ENCODE measurements at places on chromosomes 2 and 18.
A peak's percentile ranks its signal among the peaks of the same experiment; 100 is the strongest.

GRCh38 chr18:31105733-31106132, 3.5 kb upstream of the DSC2 start:
- no peak for DNase-seq

- no peak for DNase-seq
These were observed 66.2 kb downstream of the ESCO1 start for GRCh38 chr18:21534327-21534726.

DNA sequence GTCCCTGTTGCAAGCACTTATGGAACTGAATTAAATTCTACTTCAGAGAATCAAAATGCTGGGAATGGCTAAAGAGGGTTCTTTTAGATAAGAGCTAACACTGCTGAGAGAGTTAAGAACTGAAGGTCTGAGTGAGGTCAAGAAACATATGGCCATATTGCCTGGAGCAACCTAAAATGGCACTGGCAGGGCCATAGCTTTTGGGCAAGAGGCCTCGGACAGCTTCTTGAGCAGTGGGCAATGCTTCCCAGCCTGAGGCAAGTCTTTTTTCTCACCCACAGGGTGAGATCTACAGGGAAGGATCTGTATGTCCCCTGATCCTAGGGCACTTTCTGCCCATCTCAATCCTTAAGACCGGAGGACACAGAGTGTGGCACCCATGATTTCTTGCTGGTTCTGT, 244.6 kb upstream of the NT5C1B start:
- DNase-seq: no peak

GRCh38 chr2:237475704-237476141, 11.3 kb upstream of the MLPH start:
- DNase-seq: peak; percentile 9

DNA sequence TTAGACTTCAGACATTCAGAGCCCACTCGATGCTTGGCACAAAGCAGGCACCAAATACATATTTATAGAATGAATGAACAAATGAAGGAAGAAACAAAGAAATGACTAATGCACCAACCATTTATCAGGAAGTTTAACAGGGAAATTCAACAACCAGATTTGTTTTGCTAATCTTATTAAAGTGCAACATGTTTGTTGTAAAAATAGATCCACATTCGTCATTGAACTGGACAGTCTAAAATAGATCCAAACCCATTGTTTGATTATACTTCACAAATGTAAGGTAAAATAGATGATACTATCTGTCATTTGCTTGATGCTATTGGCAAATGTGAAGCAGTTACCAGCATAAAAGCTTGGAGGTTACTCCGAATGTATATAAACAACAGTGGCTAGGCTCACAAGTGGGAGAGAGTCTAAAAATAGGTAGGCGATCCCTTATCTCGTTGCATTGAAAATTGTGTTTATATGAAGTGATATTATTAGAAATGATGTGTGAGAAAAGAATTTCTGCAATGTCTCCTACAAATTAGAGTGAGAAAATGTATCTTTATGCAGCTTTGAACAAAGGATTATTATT, 246.2 kb downstream of the NEDD4L start:
- no peak for DNase-seq

- peak; percentile 41 for DNase-seq
These were observed 169.3 kb downstream of the HDAC4 start for GRCh38 chr2:239231231-239232194.

DNA sequence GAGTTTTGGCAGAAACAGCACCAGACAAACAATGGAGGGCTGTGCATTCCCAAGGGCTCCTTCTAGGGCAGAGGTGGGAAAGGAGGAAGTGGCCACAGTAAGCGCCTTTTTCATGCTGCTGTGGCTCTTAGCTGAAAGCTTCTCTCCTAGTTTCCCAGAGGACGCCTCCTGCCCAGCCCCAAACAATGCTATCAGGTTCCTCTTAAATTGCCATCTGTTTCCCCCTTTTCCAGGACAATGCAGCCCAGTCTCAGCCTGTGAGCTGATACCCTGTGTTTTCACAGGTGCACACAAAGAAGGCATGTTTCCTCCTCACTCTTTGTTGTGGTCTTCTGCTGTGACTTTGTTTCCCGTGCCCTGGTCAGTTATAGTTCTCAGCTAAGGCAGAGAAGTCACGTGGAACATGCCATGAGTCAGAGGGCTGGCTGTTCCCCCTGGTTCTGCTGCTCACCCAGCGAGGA, 5.4 kb upstream of the FAM124B start:
- DNase-seq: no peak

GRCh38 chr2:136013955-136014354, 28.5 kb upstream of the DARS1 start:
- no peak for DNase-seq

- DNase-seq: peak; percentile 59
These were observed 154.8 kb downstream of the TGIF1 start for GRCh38 chr18:3604498-3605408.

DNA sequence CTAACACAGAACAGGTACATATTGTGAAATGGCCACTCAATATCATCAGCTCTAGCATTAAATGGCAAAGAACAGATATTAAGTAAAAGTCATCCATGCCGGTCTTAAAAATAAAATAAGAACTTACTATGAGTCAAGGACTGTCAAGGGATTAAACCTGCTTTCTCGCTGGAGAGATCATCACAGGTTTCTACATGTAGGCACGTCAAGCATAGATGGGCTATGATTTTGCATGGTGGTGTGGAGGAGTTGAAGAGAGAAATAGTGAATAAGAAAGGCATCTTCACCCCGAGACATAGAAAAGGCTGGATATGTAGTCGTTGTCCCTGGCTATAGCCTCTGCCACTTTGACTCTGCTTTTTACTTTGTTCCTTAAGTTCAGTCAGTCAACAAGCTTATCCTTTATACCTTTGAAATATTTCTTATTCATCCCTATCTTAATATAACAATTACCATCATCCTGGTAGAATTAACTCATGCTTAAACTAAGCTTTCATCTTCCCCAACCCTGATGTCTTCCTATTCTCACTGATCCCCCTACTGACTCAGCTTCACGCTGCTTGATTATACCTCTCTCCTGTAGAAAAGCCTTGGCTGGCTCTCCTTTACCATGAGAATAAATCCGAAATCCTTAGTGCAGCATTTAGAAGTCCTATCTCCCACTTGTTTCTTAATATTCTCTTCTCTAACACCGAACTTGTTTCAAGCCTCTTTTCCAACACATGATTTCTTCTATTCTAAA, 42.5 kb downstream of the DSC3 start:
- no peak for DNase-seq

DNA sequence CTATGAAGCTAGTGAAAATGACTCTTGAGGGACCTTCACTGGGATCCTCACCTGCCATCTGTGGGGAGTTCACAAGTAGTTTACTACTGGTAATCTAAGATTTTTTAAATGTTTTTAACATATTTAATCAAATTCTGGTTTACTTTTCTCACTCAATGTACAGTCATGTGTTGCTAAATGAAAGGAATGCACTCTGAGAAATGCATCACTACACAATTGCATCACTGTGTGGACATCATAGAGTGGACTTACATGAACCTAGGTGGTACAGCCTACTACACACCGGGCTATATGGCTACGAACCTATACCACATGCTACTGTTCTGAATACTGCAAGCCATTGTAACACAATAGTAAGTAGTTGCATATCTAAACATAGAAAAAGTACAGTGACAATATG, 528.0 kb downstream of the BCL11A start:
- no peak for DNase-seq

GRCh38 chr2:37156071-37156856, 516 bp downstream of the EIF2AK2 start:
- no peak for DNase-seq

DNA sequence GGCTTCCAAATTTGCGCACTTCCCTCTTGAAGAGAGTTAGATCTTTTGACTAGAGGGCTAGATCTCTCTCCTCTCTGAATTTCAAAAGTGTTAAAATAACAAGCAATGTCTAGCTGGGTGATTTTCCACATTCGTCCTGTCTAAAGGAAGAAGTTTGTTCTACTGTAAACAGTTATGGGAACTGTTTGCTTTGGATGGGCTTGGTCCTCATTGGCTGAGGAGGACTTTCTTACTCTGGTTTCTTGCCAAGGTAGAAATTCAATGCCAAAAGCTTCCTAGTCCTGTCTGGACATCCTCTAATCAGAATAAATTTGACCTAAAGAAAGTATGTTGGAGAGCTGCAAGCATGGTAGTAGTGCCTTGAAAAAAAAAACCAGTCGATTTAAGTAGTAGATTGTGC, 47.4 kb upstream of the RAPH1 start:
- no peak for DNase-seq

- no peak for DNase-seq
These were observed 225.4 kb downstream of the TWIST2 start for GRCh38 chr2:239073270-239073669.

GRCh38 chr2:161369311-161369710, 46.8 kb upstream of the TBR1 start:
- DNase-seq: no peak

DNA sequence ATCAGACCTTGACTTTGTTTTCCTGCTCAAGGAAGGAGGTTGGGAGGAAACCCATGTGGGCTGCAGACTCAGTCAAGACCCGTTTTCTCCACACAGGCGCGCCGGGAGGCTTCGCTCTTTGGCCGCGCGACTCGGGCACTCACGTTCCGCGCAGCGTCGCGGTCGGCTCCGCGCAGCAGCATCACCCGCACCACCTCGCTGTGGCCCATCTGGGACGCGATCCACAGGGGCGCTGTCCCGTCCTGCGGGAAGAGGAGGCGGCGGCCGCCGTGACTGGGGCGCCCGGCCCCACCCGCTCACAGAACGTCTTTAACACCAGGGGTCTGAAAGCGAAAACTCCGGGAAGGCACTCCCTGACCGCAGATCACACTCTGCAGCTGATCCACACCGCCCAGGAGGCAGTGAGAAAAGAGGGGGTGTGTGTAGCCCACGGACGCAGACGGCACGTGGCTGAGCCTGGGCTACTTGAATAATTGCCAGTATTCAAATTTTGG, 33.1 kb upstream of the NPC1 start:
- no peak for DNase-seq

DNA sequence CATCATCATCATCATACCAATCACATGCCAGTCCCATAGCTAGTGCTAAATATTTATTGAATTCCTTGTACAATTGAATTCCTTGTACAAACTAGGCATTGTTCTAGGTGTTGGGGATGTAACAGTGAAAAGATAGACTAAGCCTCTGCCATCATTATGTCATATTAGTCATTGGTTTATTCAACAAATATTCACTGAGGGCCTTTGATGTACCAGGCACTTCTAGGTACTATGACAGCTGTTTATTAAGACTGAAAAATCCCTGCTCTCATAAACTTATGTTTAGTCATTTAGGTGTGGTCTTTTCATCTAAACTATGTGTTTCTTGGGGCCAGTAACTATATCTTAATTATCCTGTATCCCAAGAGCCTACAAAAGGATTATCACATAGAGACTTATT, 412.3 kb upstream of the ETAA1 start:
- DNase-seq: no peak

DNA sequence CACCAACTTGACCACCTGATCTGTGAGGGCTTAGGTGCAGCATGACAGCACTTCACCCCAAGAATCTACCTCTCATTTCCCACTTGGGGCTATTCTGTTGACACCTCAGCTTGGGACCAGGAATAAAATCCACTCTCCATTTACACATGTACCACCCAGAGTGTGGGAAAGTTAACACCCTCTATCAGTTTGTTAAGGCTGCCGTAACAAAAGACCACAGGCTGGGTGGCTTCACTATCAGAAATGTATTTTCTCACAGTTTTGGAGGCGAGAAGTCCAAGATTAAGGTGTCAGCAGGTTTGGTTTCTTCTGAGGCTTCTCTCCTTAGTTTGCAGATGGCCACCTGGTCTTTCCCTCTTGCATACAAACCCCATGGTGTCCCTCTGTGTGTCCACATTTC, 277.7 kb upstream of the ERBB4 start:
- no peak for DNase-seq

DNA sequence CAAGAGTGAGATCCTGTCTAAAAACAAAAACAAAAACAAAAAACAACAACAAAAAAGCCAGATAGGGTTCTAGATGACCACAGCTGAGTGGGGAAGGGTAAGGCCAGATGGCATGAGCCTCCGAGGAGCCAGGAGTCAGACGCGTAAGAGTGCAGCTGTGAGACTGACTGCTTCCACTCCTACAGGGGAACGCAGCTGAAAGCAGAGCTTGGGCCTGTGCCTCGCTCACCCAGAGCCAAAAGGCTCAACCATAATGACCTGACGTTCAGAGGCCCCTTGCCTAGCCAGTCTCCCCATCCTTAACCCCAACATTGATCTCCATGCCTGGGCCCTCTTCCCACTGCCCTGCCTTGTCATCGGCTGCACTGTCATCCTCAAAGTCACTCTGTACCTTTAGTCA, 26.5 kb upstream of the NCL start:
- DNase-seq: no peak

GRCh38 chr2:26946841-26947784, 23.3 kb upstream of the MAPRE3 start:
- DNase-seq: no peak

DNA sequence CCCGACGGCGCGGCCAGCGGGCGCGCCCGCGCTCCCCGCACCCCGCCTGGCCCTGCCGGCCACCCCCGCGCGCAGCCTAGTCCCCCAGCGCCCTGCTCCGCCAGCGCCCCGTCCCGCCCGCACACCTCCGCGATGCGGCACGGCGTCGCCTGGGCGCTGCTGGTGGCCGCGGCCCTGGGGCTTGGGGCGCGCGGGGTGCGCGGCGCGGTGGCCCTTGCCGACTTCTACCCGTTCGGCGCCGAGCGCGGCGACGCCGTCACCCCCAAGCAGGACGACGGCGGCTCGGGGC, 232 bp downstream of the SNED1 start:
- no peak for DNase-seq

- no peak for DNase-seq
These were observed 32.6 kb downstream of the CNGA3 start for GRCh38 chr2:98378901-98379300.

DNA sequence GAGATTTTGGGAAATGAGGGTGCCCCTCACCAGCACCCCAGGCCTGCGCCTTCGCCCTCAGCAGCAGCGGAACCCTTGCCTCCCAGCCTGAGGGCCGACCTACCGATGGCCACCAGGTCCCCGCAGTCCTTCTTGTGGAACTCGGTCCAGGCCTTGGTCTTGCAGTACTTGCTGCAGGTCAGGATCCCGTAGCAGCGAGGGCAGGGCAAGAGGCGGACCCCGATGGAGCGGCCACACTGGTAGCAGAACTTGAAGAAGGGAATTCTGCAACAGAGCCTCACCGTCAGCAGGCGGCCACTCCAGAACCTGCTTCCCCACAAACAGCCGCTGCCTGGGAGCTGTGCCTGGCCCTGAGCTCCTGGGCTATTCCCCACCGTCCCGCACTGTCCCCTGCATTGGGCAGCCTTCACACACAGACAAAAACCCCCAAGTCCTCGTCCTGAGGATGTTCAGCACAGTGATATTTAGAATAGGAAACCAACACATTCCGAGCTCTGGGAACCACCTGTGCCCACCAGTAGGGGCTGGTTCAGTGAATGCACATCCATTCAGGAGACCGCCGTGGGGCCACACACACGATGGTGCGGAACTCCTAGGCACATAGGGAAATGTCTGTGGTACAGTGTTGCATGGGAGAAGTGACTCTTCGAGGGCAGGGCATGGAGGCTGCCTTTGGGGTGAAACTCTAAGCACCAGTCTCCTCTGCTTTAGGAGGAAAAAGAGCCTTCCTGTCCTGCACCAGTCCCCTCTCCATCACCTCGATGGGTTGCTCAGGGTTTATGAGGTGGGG, 45.6 kb downstream of the GPC1 start:
- no peak for DNase-seq
